ENCODE measurements at places on chromosomes 4 and X.

GRCh38 chr4:1252928-1253492 is 4.1 kb upstream of the CTBP1 start:
- no peak for DNase-seq

GRCh38 chr4:109389369-109390114 is 44.1 kb upstream of the SEC24B start:
- no peak for DNase-seq

DNA sequence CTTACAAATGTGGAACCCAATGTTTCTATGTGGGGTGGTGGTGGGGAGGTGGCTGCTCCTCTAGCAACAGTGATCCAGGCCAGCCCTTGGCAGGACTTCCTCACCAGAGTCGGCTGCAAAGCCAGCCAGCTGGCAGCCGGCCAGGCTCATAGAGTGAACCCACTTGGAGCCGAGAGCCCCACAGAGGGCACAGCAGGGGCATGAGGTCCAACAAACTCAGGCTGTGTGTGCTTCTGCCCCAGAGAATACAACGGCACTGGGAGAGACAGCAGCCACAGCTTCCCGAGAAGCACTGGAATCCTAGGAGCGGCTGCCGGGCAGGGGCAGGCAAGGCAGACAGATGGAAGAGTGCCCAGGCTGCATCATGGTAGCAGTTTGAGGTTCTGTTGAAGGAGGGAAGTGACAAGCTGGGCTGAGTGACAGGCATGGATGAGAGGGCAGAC is 23.5 kb upstream of the SOWAHD start:
- no peak for DNase-seq

- peak; percentile 67 for DNase-seq
Observed at GRCh38 chr4:112321776-112322684, 24.9 kb downstream of the ALPK1 start.

DNA sequence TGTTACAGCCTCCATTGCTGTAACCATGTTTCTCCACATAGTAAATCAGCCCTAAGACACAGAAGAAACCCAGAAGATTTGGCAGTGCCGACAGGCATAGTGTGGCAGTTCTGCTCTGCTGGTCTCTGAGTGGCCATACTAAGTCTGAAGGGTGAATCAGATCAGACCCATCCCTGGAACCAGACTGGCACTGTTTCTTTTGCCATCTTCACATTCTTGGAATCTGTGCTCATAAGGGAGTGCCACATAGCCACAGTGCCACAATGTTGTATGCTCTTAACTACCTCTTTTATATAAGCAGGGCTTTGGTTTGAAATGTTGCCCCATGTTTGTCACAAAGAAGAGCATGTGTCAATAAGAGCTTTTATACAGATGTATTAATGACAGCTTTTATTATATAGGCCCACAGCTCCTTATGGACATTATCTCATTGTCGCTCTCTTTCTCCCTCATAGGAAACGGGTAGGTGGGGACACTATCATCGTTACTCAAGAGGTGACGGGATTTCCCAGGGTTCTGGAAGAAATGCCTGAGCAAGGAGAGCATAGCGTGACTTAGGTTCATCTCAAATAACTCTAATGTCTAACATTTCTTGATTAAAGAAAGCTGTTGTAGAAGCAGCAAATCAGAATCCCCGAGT is 128.2 kb downstream of the CBR4 start:
- DNase-seq: no peak

DNA sequence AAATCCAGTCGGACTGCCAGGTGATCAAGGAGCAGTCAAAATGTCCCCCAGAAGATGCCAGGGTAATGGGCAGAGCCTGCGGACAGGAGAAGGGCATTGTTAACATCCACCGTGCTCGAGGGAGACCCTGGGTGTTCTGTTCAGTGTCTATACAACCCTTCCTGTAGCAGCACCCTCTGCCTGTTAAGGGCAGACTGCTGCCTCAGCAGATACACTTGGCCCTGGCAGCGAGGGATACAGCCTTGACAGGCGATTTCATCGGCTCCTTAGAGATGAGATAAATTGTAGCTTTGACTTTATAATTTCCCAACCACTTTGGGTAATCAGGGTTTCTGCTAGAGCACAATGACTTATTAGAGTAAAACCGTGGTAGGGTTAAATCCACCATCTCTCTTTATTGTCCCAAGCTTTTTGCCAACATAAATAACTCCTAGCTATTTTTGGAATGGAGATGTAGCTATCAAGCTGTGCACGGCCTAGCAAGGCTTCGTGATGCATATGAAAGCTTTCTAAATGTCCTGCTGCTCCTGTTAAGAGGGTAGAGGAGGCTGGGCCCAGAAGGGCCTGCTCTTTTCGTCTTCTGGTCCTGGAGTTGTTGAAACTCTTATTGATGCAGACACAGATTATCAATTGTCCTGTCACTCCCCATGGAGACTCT is 195.9 kb downstream of the CPEB2 start:
- no peak for DNase-seq

- no peak for DNase-seq
Observed at GRCh38 chr4:178082906-178083305, 640.7 kb upstream of the AGA start.

- no peak for DNase-seq
Observed at GRCh38 chrX:117196481-117196880, 733.7 kb upstream of the CT83 start.

DNA sequence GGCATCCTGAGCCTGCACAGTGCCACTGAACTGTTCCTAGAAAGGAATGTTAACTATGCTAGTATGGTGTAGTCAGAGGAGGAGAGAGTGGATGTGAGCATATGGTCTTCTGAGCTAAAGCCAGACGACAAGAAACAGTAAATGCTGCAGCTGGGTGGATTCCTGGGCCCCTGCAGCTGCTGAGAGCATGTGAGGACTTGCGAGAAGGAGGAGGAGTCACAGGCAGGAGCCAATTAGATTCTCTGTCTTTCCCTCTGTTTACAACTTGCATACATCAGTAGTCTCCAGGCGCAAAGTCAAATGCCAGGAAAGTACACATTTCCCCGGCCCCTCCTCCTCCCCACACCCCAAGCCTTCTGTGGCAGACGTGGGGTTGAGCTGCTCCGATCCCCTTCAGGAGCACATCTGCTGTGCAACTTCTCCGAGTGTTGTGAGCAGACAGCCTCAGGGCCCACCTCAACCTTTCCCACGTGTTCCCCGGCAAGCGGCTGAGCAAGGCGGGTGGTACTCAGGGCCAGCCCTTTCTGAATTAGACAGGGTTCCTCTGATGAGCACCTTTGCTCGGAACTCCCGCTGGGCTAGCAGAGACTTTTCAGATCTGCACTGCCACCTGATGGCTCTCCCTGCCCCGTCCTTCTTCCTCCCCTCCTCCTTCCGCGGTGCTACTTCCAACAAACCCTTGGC is 108.7 kb upstream of the ATP6AP2 start:
- DNase-seq: no peak

- DNase-seq: no peak
Observed at GRCh38 chrX:133754657-133755056, 230.7 kb downstream of the GPC3 start.

DNA sequence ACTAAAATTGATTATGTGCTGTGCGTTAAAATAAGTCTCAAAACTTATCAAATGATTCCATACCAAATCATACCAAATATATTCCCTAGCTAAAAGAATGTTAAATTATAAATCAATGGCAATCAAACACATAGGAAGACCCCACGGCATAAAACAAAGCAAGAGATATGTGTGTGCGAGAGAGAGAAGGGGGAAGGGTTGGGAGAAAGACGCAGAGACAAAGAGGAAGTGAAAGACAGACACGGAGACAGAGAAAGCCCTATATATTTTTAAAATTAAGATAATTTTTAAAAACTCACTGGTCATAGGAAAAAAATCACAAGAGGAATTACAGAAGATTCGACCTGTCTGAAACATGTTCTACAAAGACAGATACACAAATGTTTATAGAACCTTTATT is 371.4 kb downstream of the NLGN4X start:
- DNase-seq: no peak

- DNase-seq: no peak
Observed at GRCh38 chr4:153541456-153542096, 75.4 kb downstream of the TMEM131L start.

DNA sequence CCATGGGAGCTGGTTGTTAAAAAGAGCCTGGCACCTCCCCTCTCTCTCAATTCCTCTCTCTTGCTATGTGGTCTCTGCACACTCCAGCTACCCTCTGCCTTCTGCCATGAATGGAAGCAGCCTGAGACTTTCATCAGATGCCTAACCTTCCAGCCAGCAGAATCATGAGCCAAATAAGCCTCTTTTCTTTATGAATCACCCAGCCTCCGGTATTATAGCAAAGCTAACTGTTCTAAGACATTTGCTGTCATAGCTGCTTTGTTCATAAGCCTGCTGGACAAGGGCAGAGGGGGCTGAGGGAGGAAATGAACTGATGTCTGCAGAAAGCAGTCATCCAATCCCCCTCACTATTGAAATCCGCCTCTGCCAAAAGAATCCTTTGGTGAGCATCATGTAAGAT is 196.7 kb downstream of the ZNF330 start:
- DNase-seq: no peak
